ENCODE measurements at places on chromosomes 13 and 19. TPM values are rescaled to one million over a fixed set of nuclear protein-coding genes. Genes with fewer than 3 reads are reported as not detected.

Gene LPAR2
- total RNA-seq: 1.1 TPM

Gene PTGER1
- 1.9 TPM for total RNA-seq

GRCh38 chr13:39602614-39603366 lies at the start of gene LHFPL6:
Gene LHFPL6, minus strand, starts transcription at chr13:39603193.
- DNase-seq: peak; percentile 71

Gene CGB8
- not detected for total RNA-seq

Gene RAX2
- not detected for total RNA-seq

Gene LAIR1
- total RNA-seq: not detected

DNA sequence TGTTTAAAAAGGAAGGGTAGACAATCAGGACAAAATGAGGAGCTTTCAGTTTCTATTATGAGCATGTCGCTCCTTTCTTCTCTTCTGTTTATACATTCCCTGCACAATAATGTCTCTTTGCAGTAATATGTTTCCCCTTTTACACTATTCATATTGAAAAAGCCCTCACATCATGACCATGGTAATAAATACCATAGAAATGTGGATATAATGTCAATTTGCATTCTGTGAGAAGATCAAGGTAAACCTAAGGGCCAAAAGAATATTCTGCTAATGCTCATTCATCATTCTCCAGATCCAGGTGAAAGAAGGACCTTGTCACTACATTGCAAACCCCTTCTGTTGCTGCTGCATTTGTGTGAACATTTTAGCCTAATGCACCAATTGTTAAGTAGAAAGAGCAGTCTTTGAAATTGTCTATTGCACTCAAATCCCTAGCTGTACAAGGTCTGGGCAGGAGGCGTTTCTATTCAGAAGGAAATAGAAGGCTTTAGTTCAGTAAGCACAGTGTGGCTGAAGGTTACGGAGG lies 117.6 kb upstream of the SOX21 start:
- no peak for DNase-seq

Gene SLC6A16
- total RNA-seq: not detected

DNA sequence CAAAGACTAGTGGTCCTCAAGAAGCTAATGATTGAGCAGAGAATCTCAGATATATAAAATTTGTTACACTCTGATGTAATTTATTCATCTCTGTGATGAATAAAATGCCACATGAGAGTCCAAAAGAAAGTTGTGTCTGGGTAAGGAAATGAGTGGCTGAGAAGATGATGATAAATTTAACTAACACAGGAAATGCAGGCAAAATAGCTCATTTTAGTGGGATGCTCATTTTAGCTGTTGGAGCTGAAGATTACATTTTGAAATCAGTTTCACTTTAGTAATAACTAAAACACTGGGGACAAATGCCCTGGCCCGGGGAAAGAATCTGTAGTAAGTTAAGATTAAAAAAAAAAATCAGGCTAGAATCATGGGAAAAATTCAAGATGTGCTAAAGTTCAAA lies 35.2 kb downstream of the SPRY2 start:
- DNase-seq: peak; percentile 39

DNA sequence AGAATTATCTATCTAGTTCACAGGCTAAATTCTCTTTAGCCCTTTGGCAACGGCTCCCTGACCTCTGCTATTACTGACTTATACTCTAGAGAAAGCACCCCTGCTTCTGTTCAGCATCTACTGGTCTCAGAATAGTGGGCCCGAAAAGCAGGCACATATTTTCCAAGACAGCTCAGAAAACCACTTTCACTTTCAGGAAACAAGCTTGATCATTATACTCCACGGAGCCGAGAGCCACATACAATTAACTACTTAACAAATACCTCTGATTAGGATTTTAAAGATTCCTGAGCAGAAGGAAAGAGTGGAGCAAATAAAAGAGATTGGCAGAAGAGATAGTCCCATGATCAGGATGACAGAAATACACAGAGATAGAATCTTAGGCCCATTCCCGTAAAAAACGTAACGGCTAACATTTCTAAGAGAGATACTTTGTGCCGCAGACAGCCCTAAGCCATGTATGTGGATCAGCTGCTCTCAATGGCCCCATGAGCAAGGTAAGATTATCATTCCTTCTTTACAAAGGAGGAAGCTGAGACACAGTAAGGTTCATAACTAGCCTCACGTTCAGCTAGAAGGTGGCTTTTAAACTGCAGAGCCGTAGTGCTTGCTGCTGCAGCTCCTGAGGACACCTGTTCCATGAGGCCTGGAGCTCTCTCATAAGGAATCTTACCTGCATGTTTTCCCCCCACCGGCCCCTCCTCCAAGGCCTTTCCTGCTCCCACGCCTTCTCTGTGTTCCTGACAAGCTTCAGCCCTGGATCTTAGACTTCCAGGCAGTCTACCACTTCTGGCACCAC lies 227.2 kb downstream of the FOXO1 start:
- DNase-seq: peak; percentile 76

DNA sequence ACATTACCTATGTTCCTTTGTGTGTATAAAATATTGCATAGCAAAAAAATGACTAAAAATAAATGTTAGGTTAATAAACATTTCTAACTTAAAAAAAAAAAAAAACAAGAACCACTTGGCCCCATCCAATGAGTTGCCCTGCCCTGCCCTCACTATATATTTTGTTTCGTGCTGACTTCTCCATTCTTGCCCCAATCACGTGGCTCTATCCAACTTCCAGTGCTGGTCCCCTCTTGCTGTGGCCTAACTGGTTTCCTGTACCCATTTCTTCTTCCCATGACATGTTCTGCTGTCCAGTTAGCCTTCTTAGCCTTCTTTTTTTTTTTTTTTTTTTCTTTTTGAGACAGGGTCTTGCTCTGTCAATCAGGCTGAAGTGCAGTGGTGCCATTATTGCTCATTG lies 151.6 kb downstream of the FOXO1 start:
- DNase-seq: no peak

DNA sequence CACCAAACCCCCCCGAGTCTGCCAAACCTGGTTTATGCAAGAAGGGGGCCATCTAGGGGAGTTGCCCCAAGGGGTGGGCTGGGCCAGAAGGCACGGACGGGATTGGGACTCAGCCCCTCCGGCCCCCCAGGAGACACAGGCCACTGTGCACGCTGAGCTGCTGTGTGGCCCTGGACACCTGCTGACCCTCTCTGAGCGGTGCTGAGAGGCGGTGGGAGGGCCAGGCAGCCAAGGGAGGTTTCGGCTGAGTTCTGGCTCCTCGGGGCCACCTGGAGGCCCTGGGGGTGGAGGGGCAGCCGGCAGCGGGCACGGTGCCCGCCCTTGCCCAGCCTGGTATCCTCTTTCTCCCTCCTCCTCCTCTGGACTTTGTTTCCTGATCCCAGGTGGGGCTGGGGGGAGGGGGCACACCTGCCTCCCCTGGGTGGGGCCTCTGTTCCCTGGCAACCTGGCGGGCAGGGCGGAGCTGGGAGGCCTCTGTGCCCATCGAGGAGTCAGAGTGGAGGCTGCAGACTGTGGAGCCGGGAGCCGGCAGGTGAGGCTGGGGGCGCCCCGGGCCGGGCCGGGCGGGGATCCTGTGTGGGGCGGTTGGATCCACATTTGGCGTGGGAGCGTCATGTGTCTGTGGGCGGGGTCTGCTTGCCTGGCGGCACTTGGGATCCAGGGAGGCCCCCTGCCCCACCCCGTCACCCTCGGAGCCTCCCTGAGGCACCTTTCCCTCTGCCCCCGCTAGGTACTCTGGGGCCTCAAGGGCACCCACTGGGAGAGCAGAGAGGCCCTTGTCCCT lies at the start of gene MISP:
Gene MISP, plus strand, starts transcription at position 473 of the 784 bp plus-strand sequence. CDS start 5,835 bp downstream, outside the sequence.
- DNase-seq: no peak

DNA sequence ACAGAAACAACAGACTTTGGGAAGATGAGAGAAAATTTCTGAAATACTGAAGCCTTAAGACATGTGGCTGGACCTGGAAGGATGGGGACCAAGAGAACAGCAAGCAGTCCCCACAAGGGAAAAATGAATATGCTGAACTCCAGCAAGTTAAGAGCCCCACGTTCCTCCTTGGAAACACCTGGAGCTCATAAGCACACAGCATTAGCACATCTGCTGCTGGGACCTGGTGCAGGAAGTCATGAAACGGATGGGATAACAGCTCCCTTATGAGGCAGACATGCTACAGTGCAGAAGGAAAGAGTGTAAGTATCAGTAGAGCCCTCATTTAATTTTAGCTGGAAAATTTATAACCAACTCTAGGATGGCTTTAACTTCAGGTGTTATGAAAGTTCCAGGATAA lies 67.3 kb downstream of the SLC15A1 start:
- DNase-seq: no peak

DNA sequence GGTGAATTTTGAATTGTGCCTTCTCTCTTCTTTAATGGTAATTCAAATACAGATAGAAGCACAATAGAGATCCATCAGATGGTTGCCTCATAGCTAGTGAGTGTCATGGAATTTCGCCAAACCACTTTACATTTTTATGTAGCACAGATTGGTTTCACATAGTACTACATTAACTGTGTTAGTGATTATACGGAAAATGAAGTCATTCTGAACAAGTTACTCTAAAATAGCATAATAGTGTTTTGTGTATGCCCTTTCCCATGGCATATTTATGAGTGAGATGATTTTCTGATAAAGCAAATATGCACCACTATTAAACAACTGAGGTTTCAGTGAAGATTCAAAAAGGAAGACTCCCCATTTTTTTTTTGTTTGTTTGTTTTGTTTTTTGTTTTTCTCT lies 1623.5 kb downstream of the PCDH9 start:
- DNase-seq: peak; percentile 19

Gene MISP
- total RNA-seq: 0.09 TPM

Gene ATP8B3
- 3.3 TPM for total RNA-seq

DNA sequence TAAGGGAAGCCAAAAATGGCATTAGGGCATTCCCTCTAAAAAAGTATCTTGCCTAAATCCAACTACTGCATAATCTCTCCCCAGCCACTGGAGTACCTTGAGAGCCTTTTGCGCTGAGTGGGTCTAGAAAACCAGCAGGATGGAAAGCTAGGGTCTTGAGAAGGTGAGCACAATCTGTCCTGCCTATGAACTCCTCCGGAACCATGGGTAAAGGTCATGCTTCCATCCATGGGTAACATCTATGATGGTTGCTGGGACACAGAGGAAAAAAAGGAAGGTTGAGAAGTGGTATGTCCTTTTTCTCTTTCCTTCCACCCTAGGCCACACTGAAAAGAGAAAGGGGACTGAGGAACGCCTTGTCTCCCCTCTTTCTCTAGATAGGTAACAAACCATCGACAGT lies 52.4 kb downstream of the ZNF676 start:
- DNase-seq: peak; percentile 11

GRCh38 chr13:53560556-53560955 lies 531.9 kb downstream of the OLFM4 start:
- no peak for DNase-seq

DNA sequence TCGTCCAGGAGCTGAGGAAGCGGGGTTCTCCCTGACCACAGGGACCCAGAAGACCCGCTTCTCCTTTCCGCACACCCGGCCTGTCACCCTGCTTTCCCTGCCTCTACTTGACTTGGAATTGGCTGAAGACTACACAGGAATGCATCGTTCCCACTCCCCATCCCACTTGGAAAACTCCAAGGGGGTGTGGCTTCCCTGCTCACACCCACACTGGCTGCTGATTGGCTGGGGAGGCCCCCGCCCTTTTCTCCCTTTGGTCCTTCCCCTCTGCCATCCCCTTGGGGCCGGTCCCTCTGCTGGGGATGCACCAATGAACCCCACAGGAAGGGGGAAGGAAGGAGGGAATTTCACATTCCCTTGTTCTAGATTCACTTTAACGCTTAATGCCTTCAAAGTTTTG lies 18.9 kb downstream of the VASP start:
- peak; percentile 53 for DNase-seq

GRCh38 chr13:105485081-105485480 lies 1050.4 kb downstream of the EFNB2 start:
- DNase-seq: no peak

Gene ZNF71
- 2.4 TPM for total RNA-seq

GRCh38 chr19:17866312-17866963 lies 5.3 kb upstream of the SLC5A5 start:
- DNase-seq: no peak

Gene MEF2B
- total RNA-seq: 0.27 TPM

DNA sequence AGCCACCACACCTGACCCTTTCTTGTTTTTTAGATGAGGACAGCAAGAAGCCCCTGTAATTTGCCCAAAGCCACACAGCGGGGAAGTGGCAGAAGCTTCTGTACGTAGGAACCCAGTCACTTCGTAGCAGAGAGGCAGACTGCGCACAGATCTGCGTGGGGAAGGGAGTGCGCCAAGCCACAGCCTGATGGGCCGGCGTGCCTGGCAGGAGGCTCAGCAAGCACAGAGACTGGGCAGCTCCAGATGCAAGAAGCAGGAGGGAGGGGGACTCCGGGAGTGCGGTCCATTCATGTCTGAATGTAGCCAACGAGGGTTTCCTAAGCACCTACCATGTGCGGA lies 347 bp upstream of the TJP3 start:
- no peak for DNase-seq

GRCh38 chr13:109707742-109708617 lies 78.4 kb downstream of the IRS2 start:
- DNase-seq: no peak

Gene NLRP7
- not detected for total RNA-seq

- DNase-seq: no peak
These were observed 91.7 kb downstream of the TSHZ3 start for GRCh38 chr19:31257426-31258130.

DNA sequence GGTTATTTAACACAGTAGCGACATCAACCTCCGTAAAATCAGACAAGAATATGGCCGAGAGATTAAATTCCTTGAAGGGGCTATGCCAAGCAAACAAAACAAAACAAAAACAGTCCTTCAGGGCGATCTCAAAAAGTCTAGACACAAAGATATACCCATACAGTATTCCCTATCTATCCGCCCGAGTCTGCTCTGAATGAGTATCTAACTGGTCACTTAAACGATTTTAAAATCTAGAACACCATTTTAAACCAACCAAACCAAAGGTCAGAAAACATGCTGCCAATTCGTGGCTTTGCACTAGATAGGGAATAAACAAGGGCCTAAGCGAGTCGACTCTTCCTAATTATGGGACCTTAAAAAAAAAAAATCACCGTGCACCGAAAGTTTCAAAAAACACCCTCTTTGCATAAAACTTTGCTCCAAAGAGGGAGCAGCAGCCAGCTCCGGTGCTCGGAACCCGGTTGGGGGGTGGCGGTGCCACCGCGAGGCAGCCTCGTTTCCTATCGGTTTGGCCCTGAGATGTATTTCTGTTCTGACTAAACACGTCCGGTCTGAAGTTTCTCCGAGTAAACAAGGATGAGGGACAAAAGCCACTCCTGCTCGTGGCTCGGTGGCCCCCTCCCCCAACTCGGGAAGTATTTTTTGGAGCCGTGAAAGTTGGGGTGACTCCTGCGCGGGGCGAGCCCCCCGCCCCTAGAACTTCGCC lies 1.8 kb downstream of the HMGB1 start:
- peak; percentile 56 for DNase-seq

DNA sequence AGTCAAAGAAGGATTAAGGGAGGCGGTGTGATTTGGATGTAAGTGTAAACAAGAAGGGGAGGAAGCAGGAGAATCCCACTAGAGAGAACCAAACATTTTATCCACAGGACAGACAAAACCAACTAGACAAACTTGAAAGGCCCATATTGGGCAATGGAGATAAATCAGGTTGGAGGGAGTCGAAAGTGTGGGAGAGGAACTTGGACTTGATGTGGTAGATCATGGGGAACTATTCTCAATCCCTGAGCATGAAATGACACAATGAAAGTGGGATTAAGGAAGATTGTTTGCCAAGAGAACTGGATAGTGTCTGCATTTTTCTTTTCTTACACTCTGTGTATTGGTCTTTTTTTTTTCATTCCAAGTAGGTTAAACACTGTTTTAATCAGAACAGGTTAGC lies 17.9 kb downstream of the GPR183 start:
- DNase-seq: no peak

- peak; percentile 44 for DNase-seq
These were observed 4.2 kb downstream of the PRR36 start for GRCh38 chr19:7869910-7870511.

Gene IGFL1
- total RNA-seq: not detected

Gene LHB
- not detected for total RNA-seq

GRCh38 chr13:102771298-102772041 lies 2.1 kb downstream of the TEX30 start:
- no peak for DNase-seq

Measured in fibroblast of the aortic adventitia (primary cell).